ENCODE measurements at places on chromosomes 12 and 14. TPM values are rescaled to one million over a fixed set of nuclear protein-coding genes. Genes with fewer than 3 reads are reported as not detected.

GRCh38 chr14:62629176-62629725 is 416.0 kb downstream of the KCNH5 start:
- no peak overlapping the region for H3K27ac ChIP-seq
- H3K4me3 ChIP-seq: no peak overlapping the region
- H3K4me1 ChIP-seq: no peaks in the 10 kb centered on the region
- no peaks in the 10 kb centered on the region for H3K27me3 ChIP-seq
- DNase-seq: no peak

- H3K27ac ChIP-seq: no peak overlapping the region
- peaks cover 2% of the 10 kb centered on the region for H3K4me1 ChIP-seq
- DNase-seq: no peak
- H3K36me3 ChIP-seq: no peaks in the 10 kb centered on the region
Measured at GRCh38 chr14:98296895-98297294, 975.1 kb downstream of the BCL11B start.

GRCh38 chr12:131223791-131224225 is 270.1 kb downstream of the ADGRD1 start:
- no peak overlapping the region for H3K4me3 ChIP-seq
- peaks cover 3% of the 10 kb centered on the region for H3K27me3 ChIP-seq
- H3K4me1 ChIP-seq: peaks cover 6% of the 10 kb centered on the region
- no peak overlapping the region for H3K27ac ChIP-seq
- H3K36me3 ChIP-seq: no peaks in the 10 kb centered on the region
- no peak for DNase-seq

DNA sequence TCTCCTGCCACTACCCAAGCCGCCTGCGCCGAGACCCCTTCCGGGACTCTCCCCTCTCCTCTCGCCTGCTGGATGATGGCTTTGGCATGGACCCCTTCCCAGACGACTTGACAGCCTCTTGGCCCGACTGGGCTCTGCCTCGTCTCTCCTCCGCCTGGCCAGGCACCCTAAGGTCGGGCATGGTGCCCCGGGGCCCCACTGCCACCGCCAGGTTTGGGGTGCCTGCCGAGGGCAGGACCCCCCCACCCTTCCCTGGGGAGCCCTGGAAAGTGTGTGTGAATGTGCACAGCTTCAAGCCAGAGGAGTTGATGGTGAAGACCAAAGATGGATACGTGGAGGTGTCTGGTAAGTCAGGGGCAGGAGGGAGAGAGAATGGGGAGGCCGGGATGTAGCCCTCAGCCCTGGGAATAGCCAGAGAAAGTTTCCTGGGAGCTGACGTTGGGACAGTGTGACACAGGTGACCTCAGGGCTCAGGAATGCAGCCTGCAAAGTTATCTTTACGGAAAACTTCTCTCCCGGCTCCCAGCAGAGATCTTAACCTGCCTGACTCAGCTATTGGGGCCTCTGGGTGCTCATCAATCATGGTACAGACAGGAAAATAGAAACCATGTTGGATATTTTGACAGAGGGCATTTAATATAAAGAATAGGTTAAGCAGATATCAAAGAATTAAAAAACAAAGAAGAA is 747 bp downstream of the HSPB8 start:
- H3K27me3 ChIP-seq: no peaks in the 10 kb centered on the region
- H3K4me1 ChIP-seq: no peaks in the 10 kb centered on the region
- no peak overlapping the region for H3K27ac ChIP-seq
- no peaks in the 10 kb centered on the region for H3K36me3 ChIP-seq
- DNase-seq: no peak

Gene DNAJC22
- not detected for total RNA-seq

Gene CPNE6
- total RNA-seq: not detected

Gene EFS
- total RNA-seq: not detected

GRCh38 chr12:82082501-82082900 is 275.7 kb downstream of the CCDC59 start:
- DNase-seq: no peak
- H3K4me1 ChIP-seq: no peaks in the 10 kb centered on the region
- no peak overlapping the region for H3K27ac ChIP-seq
- no peaks in the 10 kb centered on the region for H3K27me3 ChIP-seq
- no peak overlapping the region for H3K4me3 ChIP-seq

- no peaks in the 10 kb centered on the region for H3K36me3 ChIP-seq
- no peaks in the 10 kb centered on the region for H3K27me3 ChIP-seq
- DNase-seq: no peak
Measured at GRCh38 chr12:115398311-115398781, 714.4 kb upstream of the TBX3 start.

DNA sequence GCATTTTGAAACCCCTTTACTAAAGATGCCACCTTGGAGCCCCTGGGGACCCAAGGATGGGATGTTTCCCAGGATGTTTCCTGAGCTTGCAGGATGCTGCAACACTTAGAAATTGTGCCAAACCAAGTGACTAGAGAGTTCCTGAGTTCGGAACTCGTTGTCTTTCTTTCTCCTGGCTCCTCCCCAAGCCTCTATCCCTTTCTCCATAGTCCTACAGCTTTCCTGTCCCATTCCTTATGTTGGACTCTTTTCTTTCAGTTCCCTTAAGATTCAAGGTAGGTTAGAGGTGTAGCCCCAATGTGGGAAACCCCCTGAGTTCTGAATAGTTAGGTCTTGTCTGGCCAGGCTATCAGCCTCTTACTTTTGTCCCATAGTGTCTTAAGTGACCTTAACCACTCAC is 1.4 kb upstream of the KIF5A start:
- H3K27ac ChIP-seq: no peak overlapping the region
- DNase-seq: no peak
- H3K4me3 ChIP-seq: no peak overlapping the region
- peaks cover 44% of the 10 kb centered on the region for H3K4me1 ChIP-seq

DNA sequence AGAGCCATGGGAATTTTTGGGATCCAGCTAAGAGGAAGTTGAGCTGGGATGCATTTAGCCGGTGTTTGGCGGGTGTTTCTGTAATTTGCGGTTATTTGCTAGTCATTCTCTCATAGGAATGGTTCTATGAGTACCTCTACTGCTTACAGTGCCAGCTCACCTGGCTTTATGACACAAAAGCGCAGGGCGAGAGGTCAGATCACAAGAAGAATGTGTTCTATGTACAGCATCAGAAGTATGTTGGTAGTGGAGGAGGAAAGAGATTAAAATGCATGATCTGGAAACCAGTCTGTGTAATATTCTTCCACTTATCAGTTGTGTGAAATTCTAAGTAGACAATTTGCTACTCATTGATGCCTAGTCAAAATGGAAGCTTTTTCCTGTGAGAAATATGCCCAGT is 173.3 kb downstream of the ADCK1 start:
- DNase-seq: no peak
- H3K4me3 ChIP-seq: no peak overlapping the region
- peaks cover 39% of the 10 kb centered on the region for H3K27me3 ChIP-seq
- no peak overlapping the region for H3K27ac ChIP-seq

DNA sequence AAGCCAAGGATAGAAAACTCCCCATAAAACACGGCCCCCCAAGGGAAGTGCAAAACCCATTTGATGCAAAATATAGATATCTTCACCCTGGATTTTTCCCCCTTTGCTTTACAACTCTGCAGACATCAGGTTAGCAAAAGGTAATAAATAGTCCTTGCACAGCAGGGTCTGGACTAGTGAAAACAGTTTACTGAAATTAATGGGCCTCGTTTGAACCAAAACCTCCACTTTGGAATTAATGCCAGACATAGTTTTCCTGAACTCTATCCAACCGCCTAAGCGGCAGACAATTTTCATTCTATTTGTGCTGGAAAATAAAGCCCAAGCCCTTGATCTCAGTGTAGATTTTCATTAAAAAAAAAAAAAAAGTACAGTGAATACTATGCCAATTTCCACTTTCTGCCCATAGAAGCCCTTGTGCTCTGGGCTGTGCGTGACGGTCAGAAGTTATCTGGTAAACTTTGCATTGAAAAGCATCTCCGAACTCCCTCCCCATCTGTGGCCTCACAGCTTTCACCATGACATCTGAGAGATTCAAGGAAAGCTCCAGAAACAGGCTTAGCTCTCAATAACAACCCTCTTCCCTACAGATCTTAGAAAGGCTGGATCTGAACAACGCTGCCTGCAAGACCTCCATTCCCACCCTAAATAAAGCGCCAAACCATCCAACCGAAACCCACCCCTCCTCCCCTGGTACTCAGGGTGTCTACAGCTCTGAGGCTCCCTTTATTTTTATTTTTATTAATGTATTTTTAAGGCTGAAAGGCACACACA is 11.0 kb upstream of the IRF2BPL start:
- H3K27ac ChIP-seq: peak overlapping the region; percentile 90
- peak overlapping the region; percentile 77 for H3K4me3 ChIP-seq
- H3K36me3 ChIP-seq: no peaks in the 10 kb centered on the region
- DNase-seq: peak; percentile 71
- no peaks in the 10 kb centered on the region for H3K27me3 ChIP-seq

DNA sequence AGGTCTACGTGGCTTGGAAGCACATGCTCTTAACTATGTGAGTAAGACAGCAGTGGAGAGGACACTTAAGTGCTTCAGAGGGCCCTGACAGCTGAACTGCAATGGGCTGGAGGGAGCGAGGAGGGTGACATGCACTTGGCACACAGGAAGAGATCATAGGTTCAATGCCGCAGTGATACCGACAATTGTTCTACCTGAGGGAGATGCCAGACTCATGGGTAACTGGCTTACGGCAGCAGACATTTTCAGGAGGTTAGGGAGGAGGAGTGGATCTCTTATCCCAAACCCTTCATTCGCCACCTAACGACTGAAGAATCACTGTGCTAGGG is 68.4 kb downstream of the NTF3 start:
- H3K4me3 ChIP-seq: no peak overlapping the region
- H3K4me1 ChIP-seq: no peaks in the 10 kb centered on the region
- H3K27ac ChIP-seq: no peak overlapping the region
- H3K36me3 ChIP-seq: no peaks in the 10 kb centered on the region
- peaks cover 1% of the 10 kb centered on the region for H3K27me3 ChIP-seq

GRCh38 chr14:60254176-60254575 is 5.2 kb downstream of the PPM1A start:
- no peaks in the 10 kb centered on the region for H3K27me3 ChIP-seq
- H3K36me3 ChIP-seq: peaks cover 9% of the 10 kb centered on the region
- no peak overlapping the region for H3K27ac ChIP-seq
- no peak for DNase-seq

DNA sequence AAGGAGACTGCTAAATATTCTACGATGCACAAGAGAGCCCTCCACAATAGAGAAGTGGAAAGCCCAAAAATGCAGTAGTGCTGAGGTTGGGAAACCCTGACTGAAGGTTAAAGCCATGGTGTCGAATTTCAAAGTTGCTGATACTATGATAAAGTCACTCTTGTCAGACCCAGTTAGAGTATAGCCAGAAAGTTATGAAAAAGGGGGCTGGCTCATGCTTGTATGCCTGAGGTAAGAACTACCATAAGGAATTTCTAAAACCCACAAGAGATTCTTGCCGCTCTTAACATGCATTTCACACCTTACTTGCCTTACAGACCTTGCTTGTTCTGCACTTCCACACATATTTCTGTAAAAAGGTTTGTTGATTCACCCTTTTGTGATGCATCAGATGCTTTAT is 184.6 kb downstream of the SLC6A15 start:
- no peaks in the 10 kb centered on the region for H3K27me3 ChIP-seq
- H3K36me3 ChIP-seq: no peaks in the 10 kb centered on the region
- no peak overlapping the region for H3K27ac ChIP-seq

DNA sequence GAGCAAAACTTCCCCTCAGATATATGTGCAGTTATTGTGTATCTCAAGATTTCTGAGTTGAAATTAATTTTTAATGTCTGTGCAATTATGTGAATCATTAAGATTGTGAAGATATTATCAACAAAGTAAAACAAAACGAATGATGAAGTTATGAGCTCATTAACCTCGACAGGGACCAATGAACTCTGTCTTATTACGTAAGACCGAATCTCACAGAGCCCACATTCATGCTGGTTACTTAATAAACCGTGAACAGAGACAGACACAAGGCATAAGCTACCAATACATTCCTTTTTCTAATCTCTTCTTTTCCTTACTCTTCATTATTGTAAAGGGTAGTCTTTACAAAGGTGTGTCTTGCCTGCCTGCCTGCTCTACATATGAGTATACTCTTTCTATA is 568.7 kb downstream of the RPS29 start:
- no peaks in the 10 kb centered on the region for H3K4me1 ChIP-seq
- no peak overlapping the region for H3K27ac ChIP-seq

Gene TIMELESS
- total RNA-seq: 48.8 TPM

- peaks cover 24% of the 10 kb centered on the region for H3K27me3 ChIP-seq
- no peak overlapping the region for H3K27ac ChIP-seq
- H3K36me3 ChIP-seq: no peaks in the 10 kb centered on the region
- H3K4me1 ChIP-seq: peaks cover 3% of the 10 kb centered on the region
- no peak for DNase-seq
- no peak overlapping the region for H3K4me3 ChIP-seq
Measured at GRCh38 chr12:10354502-10354901, 35.3 kb downstream of the KLRK1 start.
